NCI-H1092 (cell line): ENCODE measurements at places on chromosomes 2 and 18.

DNA sequence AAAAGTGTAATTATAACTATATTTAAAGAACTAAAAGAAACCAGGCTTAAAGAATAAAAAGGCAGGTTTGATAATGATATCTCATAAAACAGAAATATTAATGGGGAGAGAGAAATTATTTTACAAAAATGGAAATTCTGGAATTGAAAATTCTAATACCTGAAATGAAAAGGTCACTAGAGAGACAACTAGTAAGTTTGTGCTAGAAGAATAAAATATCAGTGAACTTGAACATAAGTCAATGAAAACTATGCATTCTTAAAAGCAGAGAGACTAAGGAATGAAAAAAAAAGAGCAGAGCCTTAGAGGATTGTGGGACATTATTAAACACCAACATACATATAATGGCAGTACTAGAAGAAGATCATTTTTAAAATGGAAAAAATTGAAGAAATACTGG, 1475.0 kb upstream of the ZEB2 start:
- no peak for DNase-seq

- DNase-seq: no peak
These were observed 103.4 kb upstream of the MYCN start for GRCh38 chr2:15836689-15837610.

- no peak for DNase-seq
These were observed 624.0 kb upstream of the LRRTM4 start for GRCh38 chr2:78145997-78146722.

GRCh38 chr2:206562375-206562774, 79.9 kb upstream of the FAM237A start:
- DNase-seq: no peak

- no peak for DNase-seq
These were observed 227.9 kb downstream of the GBX2 start for GRCh38 chr2:235940330-235940729.

DNA sequence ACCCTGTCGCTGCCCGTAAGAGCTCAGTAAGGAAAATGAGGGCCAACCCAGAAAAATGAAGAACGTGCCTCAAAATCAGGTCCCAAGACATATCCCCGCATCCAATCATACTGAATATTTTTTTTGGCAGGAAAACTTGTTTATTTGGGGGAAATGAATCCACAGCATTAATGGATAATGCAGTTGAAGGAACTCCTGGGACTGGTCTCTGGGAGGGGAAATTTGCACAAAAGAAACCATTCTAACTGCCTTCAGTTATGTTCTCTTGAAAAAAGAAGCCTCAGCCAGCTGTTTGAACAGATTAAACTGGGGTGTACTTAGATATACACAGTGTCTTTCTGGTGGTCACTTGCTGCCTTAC, 61.3 kb downstream of the SPRED2 start:
- no peak for DNase-seq

DNA sequence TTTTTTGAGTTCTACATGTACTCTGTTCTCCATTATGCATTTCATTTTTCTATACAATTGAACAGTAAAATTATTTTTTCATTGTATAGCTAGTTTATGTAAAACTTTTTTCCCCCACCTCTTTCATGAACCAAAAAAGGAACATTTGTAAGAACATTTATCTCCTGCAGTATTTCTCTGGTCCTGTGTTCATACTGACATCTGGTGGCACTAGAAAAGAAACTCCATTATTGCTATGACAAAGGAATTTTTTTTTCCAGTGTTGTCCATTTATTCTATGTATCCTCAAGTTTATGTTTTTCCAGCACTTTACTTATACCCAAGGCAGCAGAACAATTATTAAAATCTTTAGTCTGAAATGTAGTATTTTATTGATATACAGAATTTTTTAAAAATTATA, 27.4 kb upstream of the CHAC2 start:
- DNase-seq: no peak

- no peak for DNase-seq
These were observed 2.4 kb downstream of the DOK1 start for GRCh38 chr2:74556831-74557370.

- DNase-seq: no peak
These were observed 66.3 kb downstream of the ARHGAP15 start for GRCh38 chr2:143195511-143195910.

GRCh38 chr2:55839182-55839819, 84.3 kb downstream of the EFEMP1 start:
- DNase-seq: peak; percentile 77

DNA sequence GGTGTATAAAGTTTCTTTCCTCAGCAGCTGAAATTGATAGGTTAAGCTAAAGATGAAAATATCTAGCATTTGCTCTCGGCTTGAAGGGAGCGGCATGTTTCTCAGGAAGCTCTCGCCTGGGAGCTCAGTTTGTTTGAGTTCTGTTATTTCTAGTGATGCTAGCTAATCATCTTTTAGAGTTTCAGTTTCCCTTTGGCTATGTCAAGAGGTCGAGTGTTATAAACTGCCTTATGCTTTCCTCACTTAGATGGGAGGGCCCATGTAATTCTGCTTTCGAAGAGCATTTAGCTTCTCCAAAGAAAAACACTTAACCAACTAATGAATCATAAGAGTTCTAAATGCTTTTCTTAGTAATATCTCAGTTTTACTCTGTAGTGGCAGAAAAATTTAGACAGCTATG, 33.6 kb downstream of the PLCL1 start:
- DNase-seq: no peak
